ENCODE measurements at places on chromosomes 1 and 21.

GRCh38 chr1:204153667-204154066, 1.8 kb upstream of the ETNK2 start:
- no peak for DNase-seq

GRCh38 chr21:35025206-35026152, 23.6 kb downstream of the RUNX1 start:
- DNase-seq, result no peak

DNA sequence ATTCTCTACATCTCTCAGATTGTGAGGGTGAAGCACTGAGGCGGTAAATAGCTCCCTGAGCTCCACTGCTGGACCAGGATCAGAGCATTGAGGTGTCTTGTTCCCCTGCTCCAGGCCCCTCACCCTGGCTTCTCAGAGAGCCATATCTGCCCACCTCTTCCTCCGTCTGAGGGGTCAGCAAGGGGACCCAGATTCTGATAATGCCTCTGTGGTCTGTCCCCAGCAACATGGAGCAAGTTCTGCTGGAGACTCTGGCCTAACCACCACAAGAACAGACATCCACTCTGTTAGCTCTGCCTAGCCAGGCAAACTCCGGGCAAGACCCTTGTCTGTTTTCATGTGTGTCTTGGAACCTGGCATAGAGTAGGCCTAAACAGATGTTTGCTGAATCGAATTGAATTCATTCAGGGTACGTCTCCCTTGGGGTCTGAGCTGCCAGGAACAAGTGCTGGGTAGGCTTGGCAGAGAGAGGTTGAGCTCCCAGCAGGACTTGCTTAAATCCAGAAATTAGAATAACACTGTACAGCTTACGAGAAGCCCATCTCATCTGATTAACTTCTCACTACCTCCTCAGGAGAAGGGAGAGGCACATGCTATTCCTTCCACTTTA, 2.3 kb downstream of the TRAF5 start:
- no peak for DNase-seq

DNA sequence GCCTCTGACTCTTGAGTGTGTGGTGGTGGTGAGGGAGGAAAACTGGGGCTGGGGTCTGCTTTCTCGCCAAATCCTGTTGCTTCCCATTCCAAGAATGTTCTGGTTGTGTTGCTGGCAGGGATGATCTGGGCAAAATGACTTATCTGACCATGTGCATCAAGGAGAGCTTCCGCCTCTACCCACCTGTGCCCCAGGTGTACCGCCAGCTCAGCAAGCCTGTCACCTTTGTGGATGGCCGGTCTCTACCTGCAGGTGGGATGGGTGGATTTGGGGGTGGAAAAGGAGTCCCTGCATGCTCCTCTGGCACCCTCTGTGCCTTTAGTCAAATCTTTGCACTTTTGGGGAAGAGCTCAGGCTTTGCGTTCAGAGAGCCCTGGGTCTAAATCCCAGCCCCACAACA, 18.1 kb downstream of the CYP4B1 start:
- DNase-seq, result no peak

DNA sequence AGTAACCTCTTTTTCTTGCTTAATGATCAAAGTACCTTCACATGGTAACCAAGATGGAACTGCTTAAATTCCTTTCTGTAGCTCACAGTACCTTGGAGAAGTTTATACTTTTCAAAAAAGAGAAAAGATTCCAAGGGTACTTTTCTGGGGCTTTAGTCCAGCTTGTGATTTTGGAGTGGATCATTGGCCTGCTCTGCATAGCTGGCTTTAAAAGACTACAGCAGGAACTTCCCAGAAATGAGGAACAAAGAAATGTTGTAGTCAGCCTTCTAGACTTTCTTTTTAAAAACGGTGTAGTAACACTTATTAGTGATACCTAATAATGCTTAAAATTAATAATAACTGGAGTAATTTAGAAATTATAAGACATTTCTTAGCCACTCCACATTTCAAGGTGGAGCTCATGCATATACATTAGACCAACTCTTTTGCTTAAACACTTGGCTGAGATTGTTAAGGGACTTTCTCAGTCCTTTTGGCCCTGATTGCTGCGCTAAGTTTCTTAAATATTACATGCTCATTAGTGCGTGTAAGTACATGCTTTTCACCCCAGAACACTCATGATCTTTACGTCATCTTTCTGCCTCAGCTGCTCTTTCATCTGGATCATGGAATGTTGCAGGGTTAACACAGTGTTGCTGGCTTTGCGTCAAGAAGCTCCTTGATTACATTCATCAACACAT, 57.3 kb downstream of the SDCCAG8 start:
- no peak for DNase-seq

DNA sequence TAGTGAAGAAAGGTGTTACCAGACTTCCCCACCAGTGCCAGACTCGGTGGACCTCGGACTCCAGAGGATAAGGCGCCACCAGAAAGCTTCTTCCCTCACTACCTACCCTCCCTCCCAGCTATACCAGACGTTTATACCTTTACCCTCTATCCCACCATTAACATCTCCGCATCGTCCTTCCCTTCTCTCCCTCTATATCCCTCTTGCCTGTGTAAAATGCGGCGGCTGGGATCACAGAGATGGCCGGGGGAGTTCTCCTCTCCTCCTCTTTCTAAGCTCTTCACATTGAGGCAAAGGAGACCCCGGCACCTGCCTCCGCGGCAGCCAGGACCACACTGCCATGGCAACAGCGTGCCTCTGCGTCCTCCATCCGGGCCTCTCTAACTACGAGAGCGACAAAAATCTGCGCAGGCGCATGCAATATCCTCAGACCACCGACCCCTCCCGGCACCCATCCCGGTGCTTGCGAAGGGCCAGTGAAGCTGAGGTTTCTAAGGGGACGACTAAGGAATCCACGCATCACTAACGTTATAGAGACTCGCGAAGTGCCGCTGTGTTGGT, at the start of gene CCDC181:
CCDC181 (minus strand) TSS at position 394 of the 561 bp plus-strand sequence. CDS start 2,547 bp downstream, outside the sequence.
- DNase-seq, result peak; percentile 11

- no peak for DNase-seq
Observed at GRCh38 chr1:58446368-58446767, 100.2 kb downstream of the OMA1 start.

GRCh38 chr1:187038784-187039183, 210.0 kb downstream of the PLA2G4A start:
- DNase-seq, result no peak

DNA sequence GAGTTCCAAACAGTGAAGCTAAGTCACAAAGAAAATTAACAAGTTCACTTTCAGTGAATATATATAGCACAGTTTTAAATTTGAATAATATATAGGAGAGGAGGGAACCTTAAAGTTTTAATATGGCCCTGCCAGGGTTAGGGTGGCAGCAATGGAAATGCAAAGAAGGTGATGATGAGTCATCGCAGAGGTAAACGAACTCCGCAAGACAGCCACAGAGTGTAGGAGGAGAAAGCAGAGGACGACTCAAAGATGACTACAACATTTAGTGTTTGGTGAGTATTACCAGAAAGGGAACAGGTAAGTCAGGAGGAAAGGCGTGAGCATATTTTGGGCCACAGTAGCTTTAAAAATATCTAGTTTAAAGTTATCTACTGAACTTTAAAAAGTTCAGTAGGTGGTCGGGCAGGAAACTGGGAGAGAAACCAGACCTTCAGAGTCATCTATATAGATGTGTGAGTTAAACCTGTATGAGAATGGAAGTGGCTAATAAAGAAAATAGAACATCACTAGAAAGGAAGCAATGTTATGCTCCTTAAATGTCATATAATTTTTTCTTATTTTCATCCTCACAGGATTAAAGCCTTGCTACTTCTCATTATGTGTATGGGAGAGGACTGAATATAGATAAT, 75.7 kb downstream of the UCHL5 start:
- DNase-seq, result no peak

GRCh38 chr1:36096500-36097432, 8.1 kb downstream of the ADPRS start:
- DNase-seq, result no peak

- no peak for DNase-seq
Observed at GRCh38 chr1:192873836-192874235, 65.0 kb downstream of the RGS2 start.

- no peak for DNase-seq
Observed at GRCh38 chr1:200527670-200528069, 92.9 kb downstream of the KIF14 start.

DNA sequence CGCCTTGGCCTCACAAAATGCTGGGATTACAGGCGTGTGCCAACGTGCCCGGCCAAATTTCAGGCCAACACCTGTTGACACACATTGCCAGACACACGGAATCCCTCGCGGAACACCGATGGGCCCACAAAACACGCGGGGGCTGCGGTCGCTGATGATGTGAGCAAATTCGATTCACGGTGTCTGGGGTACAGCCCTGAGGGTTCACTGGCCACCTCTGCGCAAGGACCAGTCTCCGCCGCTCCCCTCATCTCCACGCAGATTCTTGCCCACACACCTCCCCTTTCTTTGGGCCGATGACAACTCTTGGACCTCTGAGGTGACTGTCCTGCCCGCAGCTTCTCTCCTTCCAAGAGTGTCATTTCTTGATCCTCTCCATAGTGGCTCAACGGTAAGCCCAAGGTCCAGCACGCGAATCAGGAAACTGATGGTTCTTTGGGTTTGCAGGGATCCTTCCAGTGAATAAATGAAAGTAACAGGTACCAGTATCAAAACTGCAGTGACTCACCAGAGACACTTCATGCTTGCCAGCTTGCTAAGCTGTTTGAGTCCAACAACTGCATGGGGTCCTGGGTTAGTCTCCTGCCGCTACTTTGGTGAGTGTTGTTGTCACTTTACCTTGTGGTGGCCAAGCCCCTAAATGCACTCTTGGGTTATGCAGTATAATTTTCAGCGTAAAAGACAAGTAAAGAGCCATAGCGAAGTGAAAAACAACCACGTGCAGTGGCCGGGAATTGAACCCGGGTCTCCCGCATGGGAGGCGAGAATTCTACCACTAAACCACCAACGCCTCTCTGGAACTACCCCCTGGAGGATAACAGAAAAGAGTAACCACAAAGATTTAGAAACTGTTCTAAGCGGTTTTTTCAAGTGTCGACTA, 11.0 kb upstream of the RNU1-3 start:
- DNase-seq, result peak; percentile 52

- DNase-seq, result no peak
Observed at GRCh38 chr1:82392513-82392912, 591.8 kb downstream of the ADGRL2 start.

- DNase-seq, result no peak
Observed at GRCh38 chr1:55803429-55803828, 588.3 kb upstream of the USP24 start.

DNA sequence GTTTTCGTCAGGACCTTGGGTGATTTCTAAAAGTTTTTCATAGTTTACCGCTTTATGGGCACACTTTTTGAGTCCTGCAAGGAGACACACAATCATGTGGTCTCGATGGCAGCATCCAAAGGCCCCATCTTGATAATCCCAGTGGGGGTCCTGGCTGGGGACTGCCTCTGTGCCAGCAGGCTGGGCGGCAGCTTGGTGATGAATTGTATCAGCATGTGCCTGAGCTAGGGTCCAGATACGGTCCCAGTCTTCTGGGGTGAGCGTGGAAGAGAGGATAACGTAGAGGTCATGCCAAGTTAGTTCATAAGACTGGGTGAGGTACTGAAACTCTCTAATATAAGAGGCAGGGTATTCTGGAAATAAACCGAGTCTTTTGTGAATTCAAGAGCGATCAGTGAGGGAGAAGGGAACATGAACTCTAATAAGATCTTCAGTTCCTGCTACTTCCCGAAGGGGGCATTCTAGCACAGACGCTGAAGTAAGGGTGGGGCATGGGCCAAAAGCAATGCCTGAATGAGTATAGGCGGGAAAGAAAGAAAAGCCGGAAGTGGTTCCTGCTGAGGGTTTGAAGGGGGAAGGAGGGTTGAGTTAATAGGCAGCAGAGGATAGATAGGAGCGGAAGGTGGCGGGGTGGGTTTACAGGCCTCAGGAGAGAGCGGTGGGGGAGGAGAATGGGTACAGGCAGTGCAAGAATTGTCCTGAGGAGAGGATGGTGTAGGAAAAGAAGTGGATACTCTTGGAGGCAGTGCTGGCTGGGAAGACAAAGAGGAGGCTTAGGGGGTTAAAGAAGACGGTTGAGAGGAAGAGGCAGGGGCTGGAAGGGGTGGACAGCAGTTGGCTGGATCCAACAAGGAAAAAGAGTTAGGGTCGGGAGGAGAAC, 1.6 kb downstream of the ERVH48-1 start:
- DNase-seq, result peak; percentile 53

DNA sequence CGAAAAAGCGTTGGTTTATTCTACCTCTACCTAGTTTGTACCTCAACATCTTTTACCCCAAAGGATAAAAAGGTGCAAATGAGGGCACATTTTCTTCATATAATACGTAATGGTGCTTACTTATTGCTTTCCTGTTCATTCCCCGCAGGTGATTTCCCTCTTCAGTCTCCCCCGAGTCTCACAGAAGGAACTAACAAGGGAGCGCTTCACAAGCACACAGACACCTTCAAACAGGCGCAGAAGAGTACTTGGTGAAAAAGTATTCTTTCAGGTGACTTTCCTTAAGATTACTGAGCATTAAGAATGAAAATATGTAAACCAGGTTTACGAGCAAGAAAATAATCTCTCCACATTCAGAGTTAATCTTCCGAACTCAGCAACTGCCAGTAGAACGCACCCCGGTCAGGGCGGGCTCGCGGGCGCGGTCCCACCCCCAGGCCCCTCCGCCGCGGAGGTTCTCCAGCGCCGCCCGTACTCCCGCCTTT, 511 bp upstream of the RABGAP1L start:
- DNase-seq, result no peak

- no peak for DNase-seq
Observed at GRCh38 chr1:204574865-204575163, 58.6 kb downstream of the MDM4 start.

DNA sequence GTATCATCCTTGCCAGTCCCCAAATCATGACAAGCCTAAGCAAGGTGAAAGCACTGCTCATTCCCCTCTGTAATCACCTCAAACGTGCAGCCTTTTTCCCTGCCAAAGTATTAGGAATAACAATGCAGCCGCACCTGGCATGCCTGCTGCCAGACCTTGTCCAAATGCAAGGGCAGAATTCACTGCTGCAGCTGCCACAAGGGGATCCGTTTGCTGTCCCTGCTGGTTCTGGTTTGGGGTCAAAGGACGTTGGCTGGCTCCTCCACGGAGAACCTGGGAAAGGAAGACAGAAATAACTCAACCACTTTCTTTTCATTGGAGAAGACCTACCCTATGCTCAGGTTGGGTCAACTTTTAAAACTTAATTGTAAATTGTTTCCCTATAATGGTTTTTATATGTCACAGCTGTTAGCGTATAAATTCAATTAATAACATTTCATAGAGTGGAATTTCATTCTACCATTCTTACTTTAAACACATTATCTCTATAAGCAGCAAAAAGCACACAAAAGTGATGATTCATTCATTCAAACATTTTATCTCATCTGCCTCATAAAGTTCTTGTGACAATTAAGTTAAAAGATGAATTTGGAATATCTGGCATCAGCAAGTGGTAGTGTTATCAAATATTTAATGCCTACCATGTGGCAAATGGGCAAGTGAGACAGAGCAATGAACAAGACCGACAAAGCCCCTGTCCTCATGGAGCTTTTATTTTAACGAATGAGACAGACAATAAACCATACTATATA, 59.8 kb upstream of the SDC3 start:
- no peak for DNase-seq

Measured in effector memory CD8-positive, alpha-beta T cell (primary cell).